ENCODE measurements at places on chromosomes 5 and 9. TPM values are rescaled to one million over a fixed set of nuclear protein-coding genes. Genes with fewer than 3 reads are reported as not detected.

The PCDHB14 gene
- not detected for total RNA-seq

The DNAJB5 gene
- total RNA-seq, result 42.5 TPM

The NUP188 gene
- 123 TPM for total RNA-seq

The FAM153A gene
- total RNA-seq, result 87.3 TPM

The TTC16 gene
- total RNA-seq, result 0.62 TPM

The TOMM5 gene
- total RNA-seq, result 123 TPM

The MTMR12 gene
- total RNA-seq, result 24.8 TPM

The PCDHB16 gene
- not detected for total RNA-seq

The ADGRV1 gene
- 0.16 TPM for total RNA-seq

The PTGES gene
- not detected for total RNA-seq

The SPAG8 gene
- 1.0 TPM for total RNA-seq

The NINJ1 gene
- 81.0 TPM for total RNA-seq

The SPINK6 gene
- total RNA-seq, result not detected

The PCDHA1 gene
- total RNA-seq, result not detected

The ECSCR gene
- total RNA-seq, result not detected

The ELAVL2 gene
- total RNA-seq, result not detected

The TMEM252 gene
- not detected for total RNA-seq

The FLT4 gene
- 0.98 TPM for total RNA-seq

The LYSMD3 gene
- total RNA-seq, result 13.8 TPM

The PPP3R2 gene
- total RNA-seq, result not detected

The C5orf52 gene
- not detected for total RNA-seq

The SV2C gene
- not detected for total RNA-seq

The HAPLN1 gene
- not detected for total RNA-seq
